ENCODE measurements at places on chromosomes 5 and 9.

DNA sequence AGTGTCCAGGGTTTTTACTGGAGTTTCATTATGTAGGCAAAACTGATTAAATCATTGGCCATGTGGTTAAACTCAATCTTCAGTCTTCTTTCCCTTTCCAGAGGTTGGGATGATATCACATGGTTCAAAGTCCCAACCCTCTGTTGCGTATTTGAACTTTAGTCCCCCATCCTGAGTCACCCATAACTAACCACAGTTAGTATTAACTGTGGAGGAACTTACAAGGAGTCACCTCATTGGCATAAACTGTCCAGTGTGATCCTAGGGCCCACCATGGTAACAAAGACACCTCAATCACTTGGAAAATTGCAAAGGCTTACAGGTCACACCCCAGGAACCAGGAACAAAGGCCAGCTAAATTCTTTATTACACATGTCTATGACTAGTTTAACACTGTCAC, 188.5 kb downstream of the COX7C start:
- DNase-seq, result no peak

DNA sequence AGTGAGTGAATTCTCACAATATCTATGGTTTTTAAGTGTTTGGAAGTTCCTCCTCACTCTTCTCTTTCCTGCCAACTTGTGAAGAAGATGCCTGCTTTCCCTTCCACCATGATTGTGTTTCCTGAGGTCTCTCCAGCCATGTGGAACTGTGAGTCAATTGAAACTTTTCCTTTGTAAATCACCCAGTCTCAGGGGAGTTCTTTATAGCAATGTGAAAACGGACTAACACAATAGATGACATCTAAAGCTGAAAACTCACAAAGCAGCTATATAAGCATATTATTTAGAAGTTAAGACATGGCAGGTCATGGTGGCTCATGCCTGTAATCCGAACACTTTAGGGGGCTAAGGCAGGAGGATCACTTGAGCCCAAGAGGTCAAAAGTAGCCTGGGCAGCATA, 130.2 kb downstream of the ARRDC3 start:
- no peak for DNase-seq

DNA sequence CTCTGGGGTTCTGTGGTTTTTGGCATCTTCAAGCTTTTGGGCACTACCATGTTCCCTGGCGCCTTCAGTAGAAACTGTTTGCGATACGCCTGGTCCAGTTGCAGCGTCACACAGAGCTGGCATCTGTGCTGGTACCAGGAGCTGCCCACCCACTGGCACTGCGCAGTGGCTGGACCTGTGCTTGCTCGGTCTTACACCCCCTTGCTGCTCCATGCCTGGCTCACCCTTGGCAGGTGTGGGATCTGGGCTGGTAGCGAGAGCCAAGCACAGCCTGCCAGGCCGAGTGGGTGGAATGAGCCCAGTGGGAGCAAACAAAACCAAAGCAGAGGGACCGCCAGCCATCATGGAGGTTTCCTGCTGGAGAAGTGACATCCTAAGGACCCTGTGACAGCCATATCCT, 170.2 kb upstream of the IRX2 start:
- DNase-seq, result no peak

GRCh38 chr9:94687451-94687850, 39.0 kb upstream of the AOPEP start:
- DNase-seq, result no peak

DNA sequence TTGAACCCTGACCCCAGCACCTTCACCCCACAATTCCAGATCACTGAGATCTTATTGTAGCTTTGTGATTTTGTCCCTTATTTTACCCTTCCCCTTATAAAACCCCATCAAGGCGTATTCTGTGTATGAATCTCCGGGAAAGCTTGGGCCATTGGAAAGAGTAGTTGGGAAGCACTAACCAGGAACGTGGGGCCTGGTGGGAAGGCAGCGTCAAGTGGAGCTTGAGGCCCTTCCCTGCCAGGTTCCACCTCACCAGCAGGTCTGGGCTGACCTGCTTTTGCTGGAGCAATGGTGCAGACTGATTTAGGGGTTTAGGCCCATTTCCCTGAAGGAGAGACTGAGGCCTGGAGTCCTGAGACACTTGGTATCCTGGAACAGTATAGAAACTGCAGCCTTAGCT, 9.3 kb downstream of the PHF2 start:
- no peak for DNase-seq

GRCh38 chr9:90860826-90861225, 59.2 kb downstream of the SYK start:
- DNase-seq, result no peak

DNA sequence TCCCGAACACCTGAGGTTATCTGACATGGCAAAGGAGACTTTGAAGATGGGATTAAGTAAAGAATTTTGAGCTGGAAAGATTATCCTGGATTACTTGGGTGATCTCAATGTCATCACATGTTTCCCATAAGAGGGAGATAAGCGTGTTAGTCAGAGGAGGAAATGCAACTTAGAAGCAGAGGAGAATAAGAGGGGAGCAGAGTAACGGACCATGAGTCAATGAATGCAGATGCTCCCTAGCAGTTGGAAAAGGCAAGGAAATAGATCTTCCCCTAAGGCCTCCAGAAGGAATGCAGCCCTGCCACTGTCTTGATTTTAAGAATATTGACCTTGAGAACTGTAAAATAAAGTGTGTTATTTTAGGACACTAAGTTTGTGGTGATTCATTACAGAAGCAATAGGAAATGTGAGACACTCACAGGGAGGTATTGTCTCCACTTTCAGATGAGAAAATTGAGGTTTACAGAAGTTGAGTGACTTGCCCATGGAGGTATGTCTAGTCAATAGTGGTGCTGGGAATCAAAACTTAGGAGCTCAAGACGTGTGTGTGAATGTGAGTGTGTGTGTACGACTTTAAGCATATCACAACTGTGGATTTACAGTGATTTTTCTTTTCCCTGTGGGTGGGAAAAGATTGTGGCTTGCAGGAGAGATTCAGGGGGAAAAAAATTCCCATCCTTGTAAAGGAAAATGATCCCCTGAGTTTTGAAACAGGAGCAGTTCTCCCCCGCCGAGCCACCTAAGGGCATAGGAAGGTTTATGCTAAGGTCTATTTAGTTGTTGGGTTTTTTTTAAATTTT, 125.3 kb downstream of the TRIM32 start:
- no peak for DNase-seq

GRCh38 chr9:88746029-88746742, 211.2 kb downstream of the NXNL2 start:
- DNase-seq, result no peak

GRCh38 chr5:125508225-125508624, 761.8 kb upstream of the ZNF608 start:
- DNase-seq, result no peak

DNA sequence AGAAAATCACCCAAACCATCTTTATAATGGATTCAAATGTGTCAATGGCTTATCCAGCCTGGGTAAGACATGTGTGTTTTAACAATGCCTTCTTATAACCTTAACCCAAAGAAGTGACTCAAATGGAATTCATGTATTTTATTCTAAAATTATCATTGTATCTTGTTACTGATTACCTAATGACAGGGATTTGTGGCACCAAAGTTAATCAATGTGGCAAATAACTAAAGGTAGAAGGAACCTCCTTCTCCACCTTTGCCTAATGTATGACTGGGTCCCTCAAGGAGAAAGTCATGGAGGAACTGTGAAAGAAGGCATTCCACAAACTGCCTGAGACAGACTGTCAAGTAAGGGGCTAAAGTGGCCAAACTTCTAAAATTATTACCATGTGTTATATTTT, 84.4 kb upstream of the ITGA1 start:
- DNase-seq, result no peak

GRCh38 chr5:52502460-52502999, 285.2 kb upstream of the ITGA1 start:
- DNase-seq, result no peak

GRCh38 chr5:109654455-109654854, 35.3 kb upstream of the MAN2A1 start:
- no peak for DNase-seq

- no peak for DNase-seq
Observed at GRCh38 chr9:27471366-27471765, 52.7 kb upstream of the IFNK start.

DNA sequence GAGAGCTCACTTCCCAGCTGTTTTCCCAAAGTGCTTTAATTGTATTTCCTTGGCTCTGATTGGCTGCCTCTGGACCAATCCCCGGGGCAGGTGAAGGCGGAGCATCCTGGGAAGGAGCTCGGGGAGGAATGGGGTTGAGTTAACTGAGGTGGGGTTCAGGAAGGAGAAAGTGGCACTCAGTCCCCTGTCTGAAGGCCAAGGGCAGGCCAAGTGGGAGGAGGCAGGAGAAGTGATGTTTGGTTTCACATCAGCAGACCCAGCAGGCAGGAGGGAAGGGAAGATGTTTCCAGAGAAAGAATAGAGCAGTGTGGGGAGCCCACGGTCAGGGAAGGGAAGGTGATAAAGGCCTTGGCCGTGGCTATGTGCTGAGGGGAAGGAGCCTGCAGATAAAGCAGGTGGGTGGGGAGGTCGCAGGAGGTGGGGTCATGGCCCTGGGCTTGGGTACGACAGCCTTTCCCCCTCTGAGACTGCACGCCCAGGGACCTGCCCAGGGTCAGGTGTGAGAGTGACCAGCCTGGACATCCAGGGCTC, 3.1 kb downstream of the TSPAN17 start:
- no peak for DNase-seq

GRCh38 chr9:38094165-38094564, 25.1 kb upstream of the SHB start:
- no peak for DNase-seq

GRCh38 chr5:17309462-17309861, 92.0 kb downstream of the BASP1 start:
- DNase-seq, result no peak

- DNase-seq, result no peak
Observed at GRCh38 chr5:57437976-57438805, 44.4 kb downstream of the ACTBL2 start.

- DNase-seq, result peak; percentile 34
Observed at GRCh38 chr5:142145106-142145900, 36.7 kb downstream of the NDFIP1 start.

DNA sequence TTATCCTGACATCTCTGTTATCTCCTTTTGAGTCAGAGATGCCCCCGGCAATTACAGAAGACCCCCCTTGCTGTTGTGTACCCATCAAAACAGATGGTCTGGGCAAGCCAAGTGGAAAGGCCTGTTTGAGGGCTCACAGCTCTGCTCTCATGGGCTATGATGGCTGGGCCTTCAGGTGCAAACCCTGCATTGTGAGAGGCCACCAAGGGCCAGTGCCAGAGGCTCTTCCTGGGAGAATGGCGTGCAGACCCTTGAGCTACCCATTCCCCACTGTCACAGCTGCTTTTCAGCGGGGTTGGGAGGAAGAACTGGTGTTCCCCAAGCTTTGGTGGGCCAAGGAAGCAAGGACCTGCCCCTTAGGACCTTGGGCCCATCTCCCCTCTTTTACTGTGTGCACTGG, 174.7 kb upstream of the PPP1R26 start:
- DNase-seq, result no peak

DNA sequence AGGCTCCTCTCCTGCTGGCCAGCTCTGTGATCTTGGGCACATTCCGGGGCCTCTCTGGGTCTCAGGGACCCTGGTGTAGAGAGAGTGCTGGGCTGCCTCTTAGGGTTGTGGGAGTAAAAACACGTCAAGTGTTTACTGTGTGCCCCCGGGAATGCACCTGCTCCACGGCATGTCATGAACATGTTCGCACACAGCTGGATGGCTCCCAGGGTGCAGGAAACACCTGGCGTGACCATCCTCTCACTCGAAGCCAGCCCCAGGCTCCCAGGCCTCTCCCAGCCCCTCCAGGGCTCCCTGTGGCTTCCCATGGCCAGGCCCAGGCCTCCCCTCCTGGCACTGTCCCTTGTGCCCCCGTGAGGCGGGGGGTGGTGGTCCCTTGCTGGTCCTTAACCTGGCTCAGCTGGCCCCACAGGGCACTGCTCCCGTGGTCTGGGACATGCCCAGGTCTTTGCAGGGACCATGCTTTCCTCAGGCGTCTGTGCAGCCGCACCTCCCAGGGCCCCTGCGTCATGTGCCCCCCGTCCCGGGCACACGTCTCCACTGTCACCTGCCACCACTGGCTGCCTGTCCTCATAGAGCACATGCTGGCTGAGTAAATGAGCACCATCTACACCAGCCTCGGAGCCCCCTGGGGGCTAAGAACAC, 44.9 kb downstream of the SLC6A3 start:
- no peak for DNase-seq

GRCh38 chr5:127944125-127944524, 139.4 kb upstream of the SLC12A2 start:
- no peak for DNase-seq

GRCh38 chr5:56900858-56901578, 8.4 kb upstream of the SETD9 start:
- DNase-seq, result no peak

DNA sequence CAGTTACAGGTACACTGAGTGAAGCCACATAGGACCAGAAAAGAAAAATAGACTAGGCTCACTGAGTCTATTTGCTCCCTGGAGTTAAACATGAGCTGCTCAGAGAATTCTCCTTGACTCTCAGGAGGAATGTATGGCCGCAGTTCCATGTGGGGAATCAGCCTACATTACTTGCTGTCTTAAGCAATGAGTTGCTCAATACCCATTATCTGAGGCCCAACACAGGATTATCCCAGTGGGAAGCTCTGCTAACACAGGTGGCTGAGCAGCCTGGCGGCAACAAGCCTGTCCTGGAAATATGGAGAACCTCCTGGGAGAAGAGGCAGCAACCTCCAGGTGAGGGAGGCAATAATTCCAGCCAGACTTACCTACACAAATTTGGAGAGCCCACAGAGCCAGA, 177.5 kb upstream of the NREP start:
- DNase-seq, result no peak

GRCh38 chr9:2758162-2758897, 41.0 kb downstream of the KCNV2 start:
- no peak for DNase-seq

GRCh38 chr5:78496373-78496772, 136.0 kb downstream of the SCAMP1 start:
- DNase-seq, result no peak

GRCh38 chr9:120184266-120184665, 395.7 kb downstream of the CDK5RAP2 start:
- no peak for DNase-seq

DNA sequence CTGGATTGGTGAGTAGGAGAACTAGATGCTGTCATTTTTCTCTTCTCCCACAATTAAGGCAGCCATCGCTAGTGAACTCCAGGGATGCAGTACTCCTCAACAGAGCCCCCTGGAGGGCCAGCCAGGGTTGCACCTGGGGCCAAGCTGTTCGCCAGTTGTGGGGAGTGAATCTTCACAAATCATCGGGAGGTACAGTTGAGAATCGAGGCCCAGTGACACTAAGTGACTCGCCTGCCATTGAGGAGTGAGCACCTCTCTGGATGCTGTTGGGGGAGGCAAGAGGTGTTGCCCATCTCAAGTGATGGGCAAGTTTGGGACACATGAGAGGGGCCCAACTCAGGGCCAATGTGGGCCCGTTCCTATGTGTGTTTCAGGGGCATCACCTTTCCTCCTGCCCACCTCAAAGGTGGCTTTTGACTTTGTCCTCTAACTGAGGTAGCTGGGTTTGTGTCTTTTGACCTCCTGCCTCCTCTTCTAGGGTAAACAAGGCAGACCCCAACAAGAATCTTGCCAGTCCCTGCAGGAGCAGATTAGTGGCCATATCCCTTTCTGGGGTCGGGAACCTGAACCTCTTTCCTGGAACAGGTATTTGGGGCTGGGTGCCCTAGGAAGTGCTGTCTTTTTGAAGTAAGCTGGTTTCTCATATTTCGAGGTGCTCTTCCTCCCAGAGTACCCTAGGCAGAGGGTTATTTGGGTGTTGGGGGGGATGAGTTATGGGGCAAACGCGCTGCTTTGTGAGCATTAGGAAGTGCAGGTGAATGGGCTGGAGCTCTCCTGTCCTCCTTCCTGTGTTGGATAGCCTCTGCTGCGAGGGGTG, 181.2 kb downstream of the MACROH2A1 start:
- no peak for DNase-seq
